Muscle of arm (tissue), 14 donors: ENCODE measurements at places on chromosomes 2 and 18. TPM values are rescaled to one million over a fixed set of nuclear protein-coding genes. Genes with fewer than 3 reads are reported as not detected.

- DNase-seq: peak; percentile 27
These were observed 61.3 kb upstream of the RAPGEF4 start for GRCh38 chr2:172674034-172674967.

FSHR gene
- 1.0 TPM for polyA plus RNA-seq

GRCh38 chr2:164710837-164711765, 89.8 kb upstream of the GRB14 start:
- no peak for DNase-seq

DNA sequence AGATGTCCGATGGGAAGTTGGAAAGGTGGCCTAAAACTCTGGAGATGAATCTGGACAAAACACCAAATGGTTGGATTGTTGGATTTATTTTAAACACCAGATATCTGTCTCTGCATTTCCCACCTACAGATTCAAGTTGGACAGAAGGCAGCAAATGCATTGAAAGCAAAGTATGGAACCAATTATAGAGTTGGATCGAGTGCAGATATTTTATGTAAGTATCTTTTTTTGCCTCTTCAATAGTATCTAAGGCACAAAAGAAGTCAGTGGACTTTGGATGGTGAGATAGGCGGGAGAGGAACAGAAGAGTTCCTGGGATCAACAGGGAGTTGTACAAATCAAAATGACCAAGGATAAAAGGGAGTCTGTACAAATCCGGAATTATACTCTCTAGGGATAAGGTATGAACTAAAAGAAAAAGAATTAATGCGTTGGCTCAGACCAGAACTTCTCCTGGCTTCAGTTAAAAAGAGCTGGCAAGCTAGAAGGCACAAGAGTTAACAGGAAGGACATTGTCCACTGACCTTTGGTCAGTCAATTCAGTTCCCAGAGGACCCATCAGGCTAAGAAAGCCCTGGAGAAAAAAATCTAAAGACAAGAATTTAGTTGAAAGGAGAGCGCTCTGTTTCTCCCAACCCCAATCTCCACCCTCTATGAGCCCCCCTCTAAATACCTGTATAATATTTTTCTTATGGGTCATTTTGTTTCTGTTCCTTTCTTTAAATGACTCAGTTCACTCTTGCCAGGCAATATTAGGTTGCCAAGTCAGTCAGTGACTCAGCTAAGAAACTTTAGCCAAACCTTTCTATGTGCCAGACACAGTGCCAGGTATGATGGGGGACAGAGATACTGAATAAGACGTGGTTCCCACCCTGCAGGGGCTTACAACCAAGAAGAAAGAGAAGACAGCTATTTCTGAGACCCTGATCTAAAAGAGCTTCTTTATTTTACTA, 29.1 kb downstream of the CPO start:
- DNase-seq: peak; percentile 70

GRCh38 chr2:37645836-37646235, 25.6 kb downstream of the CDC42EP3 start:
- no peak for DNase-seq
